ENCODE measurements at places on chromosomes 11 and 22.

DNA sequence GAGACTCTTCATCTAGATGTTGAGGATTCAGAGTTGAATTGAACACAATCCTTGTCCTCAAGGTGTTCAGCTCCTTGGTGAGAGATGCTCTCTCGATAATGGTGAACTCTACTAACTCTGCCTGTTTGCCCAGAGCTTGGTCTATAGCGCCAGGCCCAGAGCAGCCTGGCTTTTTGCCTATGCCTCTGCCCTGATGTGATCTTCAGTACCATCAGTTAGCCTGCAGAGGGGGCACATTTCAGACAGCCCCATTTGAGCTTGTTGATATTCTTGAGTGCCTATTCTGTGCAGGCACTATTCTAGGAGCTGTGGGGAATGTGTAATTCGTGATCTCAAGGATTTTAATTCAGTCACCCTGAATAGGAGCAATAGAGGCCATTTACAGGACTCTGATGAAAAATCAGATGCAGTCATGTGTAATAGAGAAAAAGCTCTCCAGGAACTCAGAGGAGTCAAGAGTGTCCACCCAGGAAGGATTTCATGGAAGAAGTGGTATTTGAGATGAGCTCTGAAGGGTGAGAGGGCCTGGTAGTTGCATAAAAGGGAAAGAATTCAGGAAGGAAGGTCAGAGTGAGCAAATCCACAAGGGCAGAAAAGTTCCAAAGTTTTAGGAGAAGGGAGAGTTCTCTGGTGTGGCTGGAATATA, 19.3 kb downstream of the GTPBP1 start:
- DNase-seq: peak; percentile 64

DNA sequence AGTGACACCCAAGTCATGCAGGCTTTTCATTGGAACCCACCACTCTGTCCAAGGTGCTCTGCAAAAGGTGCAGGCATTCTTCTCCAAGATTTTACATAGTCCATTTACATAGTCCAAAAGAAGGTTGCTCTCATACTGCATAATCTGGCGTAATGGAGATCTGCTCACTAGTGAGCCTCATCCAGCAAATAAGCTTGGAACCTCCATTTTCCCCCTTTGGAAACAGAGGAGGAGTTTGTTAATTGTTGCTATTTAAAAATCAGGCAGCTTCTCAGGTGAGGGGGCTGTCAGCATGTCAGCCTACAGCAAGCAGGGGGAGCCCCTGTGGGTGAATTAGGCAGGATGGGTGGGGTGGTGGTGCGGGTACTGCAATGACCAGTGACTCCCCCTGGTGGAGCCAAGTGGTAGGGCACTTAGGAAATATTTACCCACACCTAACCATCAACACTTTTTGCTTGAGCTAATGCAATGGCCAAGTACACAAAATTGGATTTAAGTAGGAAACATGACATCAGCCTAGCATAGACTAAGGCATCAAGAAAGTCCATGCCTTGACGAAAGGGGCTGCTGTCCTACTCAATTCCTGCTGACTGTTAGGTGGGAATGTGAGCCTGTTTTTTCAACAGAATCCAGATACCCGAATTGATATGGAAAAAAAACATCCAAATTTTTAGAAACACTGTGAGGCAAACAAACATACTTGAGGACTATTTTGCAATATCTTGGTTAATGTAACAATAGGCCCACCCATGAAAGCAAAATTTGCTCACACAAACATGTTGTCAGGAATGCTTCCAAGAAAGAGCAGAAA, 64.5 kb downstream of the AMBRA1 start:
- DNase-seq: peak; percentile 77

GRCh38 chr11:86625544-86625943, 46.9 kb downstream of the ME3 start:
- DNase-seq: no peak

DNA sequence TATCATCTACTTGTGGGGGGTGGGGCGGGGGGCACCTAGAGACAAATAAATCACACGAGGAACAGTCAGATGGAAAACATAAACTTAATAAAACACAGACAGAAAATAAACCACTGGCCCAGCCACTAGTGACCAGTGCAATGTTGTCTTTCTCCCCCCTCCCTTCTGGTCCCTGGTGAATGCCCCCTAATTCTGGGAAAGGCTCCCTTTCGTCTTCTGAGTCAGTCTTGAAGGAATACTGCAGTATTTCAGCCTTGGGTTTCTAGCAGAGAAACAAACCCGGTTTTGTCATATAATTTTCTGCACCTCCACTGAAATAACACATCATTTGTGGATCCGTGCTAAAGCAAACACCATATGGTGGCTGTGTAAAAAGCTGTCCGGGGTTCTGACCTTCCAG, 101.7 kb downstream of the ABTB2 start:
- DNase-seq: no peak

DNA sequence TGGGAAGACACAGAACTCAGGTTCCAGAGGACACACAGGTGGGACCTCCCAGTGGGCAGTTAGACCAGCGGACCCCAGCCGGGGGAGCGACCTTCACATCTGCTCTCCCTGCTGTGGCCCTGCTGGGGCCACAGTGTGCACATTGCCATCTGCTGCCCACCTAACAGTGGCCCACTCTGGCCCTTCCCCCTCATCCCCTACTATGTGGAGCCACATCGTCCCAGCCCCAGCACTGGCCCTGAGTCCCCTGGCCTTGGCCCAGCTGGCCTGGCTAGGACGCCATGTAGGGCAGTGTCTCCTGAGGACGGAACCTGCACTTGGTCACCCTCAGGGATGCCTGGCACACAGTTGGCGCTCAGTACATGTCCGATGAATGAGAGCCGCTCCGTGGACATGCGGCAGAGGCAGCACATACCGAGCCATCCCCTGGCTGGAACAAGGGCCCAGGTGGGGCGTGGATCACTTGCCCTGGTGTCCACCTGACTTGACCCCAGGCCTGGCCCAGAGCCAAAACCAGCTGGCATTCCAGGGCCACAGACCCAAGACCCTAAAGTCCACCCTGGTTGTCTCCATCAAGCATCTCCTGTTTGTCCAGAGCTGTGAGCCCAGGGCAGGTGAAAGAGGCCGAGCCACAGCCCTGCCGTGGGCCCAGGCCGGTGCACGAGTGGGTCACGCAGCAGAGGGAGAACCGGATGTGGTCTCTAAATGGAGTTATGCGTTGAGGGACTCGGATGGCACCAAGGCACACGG, 93.1 kb upstream of the FGF3 start:
- no peak for DNase-seq

DNA sequence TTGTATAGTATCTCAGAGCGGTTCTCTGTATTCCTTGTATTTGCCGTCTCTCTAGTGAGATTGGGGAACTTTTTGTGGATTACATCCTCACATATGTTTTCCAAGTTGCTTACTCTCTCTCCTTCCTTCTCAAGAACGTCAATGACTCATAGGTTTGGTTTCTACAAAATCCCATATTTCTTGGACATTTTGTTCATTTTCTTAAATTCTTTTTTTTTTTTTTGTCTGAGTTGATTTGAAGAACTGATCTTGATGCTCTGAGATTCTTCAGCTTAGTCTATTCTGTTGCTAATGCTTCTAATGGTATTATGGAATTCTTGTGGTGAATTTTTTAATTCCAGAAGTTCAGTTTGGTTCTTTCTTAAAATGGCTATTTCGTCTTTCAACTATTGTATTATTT, 28.4 kb upstream of the SLN start:
- DNase-seq: no peak

GRCh38 chr22:44455963-44456358, 42.1 kb downstream of the RTL6 start:
- no peak for DNase-seq

DNA sequence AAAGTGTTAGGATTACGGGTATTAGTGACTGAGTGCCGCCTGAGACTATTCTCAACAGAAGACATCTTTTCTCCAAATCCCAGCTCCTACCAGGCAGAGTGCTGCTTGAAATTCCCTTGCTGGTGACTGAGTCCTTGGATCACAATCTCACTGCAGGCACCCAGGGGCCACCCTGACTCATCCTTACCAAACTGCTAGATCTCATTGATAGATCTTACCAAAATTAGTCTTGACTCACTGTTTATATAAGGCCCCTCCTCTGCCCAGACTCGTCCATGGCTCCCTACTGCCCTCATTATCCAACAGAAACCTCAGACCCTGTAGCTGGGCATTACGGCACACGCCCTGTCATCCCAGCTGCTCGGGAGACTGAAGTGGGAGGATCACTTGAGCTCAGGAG, 14.7 kb downstream of the TBC1D10A start:
- no peak for DNase-seq

- no peak for DNase-seq
Observed at GRCh38 chr11:127052404-127052803, 51.8 kb upstream of the KIRREL3 start.

DNA sequence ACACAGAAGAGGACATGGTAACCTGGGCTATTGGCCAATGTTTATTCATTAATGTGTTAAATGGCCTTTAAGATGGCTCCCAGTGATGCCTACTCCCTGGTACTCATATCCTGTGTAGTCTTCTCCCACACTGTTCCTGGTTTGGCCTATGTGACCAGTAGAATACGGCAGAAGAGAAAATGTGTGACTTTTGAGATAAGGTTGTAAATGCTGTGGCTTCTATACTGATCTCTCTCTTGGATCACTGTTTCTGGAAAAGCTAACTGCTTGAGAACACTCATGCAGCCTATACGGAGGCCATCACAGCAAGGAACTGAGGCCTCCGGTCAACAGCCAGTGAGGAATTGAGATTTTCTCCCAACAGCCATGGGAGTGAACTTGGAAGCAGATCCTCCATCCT, 24.1 kb downstream of the MAML2 start:
- no peak for DNase-seq

GRCh38 chr11:46330154-46330553, 17.1 kb upstream of the DGKZ start:
- DNase-seq: no peak

DNA sequence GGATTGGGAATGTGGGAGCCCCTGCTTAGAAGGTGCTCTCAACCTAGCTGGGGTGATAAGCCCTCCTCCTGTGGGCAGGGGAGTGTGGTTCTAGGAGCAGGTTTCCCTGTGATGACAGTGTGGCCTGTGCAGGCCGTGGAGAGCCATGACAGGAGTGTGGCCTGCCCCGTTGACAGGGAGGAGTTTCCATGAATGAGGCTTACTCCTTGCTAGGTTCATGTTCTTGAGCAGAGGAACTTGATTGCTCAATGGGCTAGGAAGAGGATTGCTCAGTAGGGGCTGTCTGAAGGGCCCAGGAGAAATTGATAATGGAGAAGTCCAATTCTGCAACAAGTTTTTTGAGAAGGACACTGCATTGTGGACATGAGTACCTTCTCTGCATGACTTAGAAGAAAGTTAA, 92.0 kb downstream of the PPP6R3 start:
- DNase-seq: no peak

- no peak for DNase-seq
Observed at GRCh38 chr11:2368851-2369180, 8.3 kb upstream of the CD81 start.

GRCh38 chr11:84720706-84721402, 906.3 kb downstream of the DLG2 start:
- DNase-seq: no peak

DNA sequence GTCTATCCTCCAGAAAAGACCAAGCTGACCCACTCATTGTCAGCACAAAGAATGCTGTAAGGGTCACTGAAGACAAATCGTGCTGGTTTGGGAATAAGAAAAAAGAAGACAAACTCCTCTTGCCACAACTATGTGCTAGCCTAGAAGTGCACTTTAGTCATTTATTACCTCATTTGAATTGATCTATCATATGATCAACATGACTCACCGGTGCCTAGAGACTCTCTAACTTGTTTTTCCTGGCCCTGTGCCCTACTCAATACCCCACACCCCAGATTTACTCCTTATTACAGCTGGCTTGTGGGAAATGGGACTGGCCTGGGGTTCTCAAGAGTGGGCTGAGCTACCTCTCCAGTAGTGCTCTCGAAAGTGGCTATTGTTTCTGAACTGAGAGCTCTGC, 35.9 kb upstream of the HORMAD2 start:
- no peak for DNase-seq

GRCh38 chr11:76834151-76834550, 26.6 kb upstream of the ACER3 start:
- no peak for DNase-seq

GRCh38 chr11:44798607-44798972, 71.8 kb downstream of the TSPAN18 start:
- DNase-seq: no peak

GRCh38 chr11:17298302-17298701, 21.8 kb downstream of the NUCB2 start:
- DNase-seq: no peak

DNA sequence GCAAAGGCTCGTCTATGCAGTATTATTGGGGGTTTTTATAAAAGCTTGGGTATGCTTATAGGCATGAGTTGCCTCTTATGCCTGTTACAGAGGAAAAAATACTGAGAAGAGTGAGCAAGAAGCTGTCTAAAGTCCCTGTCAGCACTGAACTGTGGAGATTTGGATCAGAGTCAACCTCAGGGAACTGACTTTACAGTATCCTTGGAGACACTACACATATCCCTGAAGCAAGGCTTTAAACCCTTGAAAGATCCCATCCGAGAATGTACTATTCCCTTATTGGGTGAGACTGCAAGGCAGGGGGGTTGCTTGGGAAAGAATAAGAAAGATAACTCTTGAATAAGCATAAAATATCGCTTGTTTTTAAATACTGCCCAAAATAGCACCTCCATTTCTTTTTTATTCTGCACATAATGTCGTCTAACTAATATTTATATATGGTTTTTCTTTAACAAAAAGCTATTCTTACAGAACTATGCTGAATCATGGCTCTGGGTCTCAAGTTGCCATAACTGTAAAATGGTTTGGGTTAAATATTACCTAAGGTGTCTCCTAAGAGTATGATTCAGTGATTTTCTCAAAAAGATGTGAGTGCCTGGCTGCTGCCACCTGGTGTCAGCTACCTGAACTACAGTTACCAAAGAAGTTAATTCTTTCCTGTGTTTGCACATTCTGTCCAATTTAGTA, 1062.8 kb downstream of the DLG2 start:
- peak; percentile 3 for DNase-seq

GRCh38 chr11:115925568-115926090, 421.4 kb upstream of the CADM1 start:
- DNase-seq: no peak

DNA sequence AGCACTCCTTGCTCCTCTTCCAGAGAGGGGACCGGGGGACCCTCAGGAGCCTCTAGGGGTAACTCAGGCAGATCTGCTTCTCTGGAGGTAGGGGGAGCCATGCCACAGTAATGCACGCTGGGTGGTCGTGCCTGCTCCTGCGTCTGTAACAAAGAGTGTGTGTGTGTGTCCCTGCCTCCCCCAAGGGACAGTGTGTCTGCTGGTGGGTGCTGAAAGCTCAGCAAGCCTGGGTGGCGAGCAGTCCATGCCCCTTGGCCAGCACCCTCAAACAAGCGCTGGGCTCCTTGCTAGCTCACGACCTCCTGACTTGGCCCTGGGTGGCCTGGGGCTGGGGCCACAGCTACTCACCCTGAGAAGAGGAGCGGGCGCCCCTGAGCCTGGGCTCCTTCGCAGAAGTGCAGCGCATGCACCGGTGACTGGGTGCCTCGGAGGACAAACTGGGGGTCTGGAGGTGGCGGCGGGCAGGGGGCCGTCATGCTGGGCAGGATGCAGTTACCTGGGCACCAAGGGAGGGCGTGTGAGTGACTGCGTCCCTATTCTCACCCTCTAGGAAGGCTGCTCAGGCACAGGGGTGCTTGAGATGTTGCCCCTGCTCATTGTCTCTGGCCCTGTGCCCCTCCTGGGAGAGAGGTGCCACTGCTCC, 33.7 kb downstream of the GNB1L start:
- no peak for DNase-seq

GRCh38 chr11:109432105-109432504, 10.1 kb downstream of the C11orf87 start:
- no peak for DNase-seq

GRCh38 chr22:31278151-31278621, 14.1 kb downstream of the PIK3IP1 start:
- DNase-seq: no peak

- DNase-seq: no peak
Observed at GRCh38 chr22:21697880-21698279, 32.1 kb downstream of the PPIL2 start.
